GM13976 (cell line): ENCODE measurements at places on chromosomes 12 and 14.

DNA sequence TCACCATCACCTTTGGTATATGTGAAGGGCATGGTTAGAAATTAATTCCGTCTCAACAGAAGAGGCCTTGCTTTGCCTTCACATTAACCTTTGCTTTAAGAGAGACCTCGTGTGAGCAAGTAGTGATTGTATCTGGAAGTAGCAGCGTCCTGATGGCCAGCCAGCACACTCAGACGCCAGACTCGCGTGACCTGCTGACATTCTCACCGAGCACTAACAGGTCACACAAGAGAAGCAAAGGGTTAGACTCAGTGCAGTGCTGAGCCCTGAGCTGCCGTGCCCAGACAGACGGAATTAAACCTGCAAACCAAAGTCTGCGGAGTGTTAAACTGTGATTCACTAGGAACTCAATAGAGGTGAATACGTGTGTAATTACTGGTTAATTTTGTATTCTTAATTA is 40.1 kb upstream of the MMP17 start:
- no peak for DNase-seq

DNA sequence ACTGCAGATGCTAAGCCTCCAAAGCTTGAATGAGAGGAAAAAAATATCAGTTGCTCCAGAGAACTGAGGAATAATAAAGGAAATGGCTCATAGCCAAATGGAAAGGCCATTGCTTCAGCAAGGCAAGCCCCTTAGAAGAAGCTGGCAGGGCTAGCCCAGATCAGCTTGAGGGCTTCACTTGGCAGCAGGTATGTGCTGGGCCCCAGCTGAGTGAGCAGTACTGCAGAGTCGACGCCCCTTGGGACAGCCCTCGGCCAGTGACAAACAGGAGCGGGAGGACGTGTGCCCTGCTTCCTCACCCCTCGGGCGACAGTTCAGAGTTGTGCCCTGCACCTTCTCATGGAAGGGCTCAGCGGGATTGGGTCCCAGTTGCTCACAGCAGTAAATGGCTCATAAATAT is 1031.2 kb upstream of the TMEM132C start:
- DNase-seq, result no peak

DNA sequence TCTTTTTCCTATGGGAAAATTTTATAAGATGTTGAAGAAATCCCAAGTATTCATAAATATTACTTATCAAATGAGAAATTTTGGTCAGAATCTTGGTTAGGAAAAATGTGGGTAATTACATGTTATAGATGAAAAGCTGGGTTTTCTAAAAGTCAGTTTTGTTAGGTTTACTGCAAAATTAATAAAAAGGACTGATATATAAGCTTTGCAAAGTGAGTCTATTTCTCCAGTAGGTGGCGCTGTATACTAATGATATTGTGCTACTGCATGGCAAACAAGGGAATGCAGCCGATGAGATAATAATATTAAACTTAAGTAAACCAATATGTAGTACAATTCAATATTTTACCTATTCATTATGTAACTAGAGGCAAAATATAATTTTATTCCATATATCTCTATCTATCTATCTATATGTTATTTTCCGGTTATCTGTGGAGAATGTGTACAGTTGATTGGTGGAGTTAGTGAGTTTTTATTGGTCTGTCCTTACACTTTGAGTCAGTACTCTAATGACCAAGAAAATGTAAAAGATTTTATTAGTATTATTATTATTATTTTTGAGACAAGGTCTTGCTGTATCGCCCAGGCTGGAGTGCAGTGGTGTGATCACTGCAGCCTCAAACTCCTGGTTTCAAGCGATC is 32.9 kb downstream of the MIPOL1 start:
- DNase-seq, result peak; percentile 27

DNA sequence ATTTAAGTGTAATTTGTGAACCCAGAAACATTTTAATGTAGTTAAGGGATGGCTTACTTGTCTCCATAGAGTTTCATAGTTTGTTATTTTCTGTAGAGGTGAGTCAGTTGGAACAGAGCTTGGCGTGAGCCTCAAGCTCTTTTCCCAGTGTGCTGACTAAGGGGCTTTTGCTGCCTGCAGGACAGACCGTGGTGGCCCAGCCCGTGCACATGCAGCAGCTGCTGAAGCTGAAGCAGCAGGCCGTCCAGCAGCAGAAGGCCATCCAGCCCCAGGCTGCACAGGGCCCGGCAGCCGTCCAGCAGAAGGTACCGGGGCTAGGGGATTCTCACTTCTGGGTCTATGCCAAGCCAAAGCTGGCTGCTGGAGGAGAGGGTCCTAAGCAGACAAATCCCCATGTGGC is 76.9 kb downstream of the DDX51 start:
- DNase-seq, result no peak

- DNase-seq, result no peak
These were observed 110.2 kb downstream of the PLEKHA5 start for GRCh38 chr12:19239616-19240234.

DNA sequence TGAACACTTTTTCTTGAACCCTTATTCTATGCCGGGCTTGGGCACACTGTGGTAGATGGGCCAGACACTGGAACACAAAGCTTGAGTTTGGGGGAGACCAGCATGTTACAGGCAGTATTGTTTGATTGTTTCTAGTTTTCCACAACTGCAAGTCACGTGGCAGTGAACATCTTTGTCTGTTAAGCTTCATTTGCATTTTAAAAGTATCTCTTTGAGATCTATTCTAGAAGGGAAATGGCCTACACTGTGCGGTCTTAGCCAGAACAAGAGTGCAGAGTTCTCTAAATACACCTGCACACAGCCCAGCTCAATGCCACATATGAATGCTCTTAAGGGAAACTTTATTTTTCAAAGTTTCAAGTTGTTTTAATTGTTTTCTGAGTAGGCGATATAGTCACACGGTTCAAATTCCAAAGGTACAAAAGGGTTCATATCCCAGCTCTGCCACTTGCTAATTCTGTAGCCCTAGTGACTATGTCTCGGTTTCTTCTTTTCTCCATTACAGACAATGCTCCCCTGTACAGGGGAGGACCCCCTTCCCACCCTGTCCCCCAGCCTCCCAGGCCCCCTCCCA is 24.9 kb downstream of the RIN3 start:
- DNase-seq, result peak; percentile 61

DNA sequence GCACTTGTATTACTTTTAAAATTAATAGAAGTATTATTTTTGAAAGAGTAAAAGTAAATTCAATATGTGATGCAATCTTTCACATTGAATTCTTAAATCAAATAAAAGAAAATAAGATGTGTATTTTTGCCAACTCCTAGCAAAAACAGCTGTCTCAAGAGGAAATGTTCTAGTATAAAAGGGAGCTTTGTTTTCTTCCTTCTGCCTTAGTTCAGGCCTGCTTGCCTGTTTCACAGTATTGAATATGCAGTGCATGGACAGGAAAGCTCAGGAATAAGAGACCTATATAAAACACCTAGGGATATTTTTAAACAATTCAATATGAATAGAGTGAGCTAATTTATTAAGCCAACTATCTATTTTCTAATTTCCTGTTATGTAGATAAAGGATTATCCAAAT is 294.8 kb upstream of the G2E3 start:
- no peak for DNase-seq

GRCh38 chr12:96510306-96510764 is 21.0 kb downstream of the CFAP54 start:
- no peak for DNase-seq

DNA sequence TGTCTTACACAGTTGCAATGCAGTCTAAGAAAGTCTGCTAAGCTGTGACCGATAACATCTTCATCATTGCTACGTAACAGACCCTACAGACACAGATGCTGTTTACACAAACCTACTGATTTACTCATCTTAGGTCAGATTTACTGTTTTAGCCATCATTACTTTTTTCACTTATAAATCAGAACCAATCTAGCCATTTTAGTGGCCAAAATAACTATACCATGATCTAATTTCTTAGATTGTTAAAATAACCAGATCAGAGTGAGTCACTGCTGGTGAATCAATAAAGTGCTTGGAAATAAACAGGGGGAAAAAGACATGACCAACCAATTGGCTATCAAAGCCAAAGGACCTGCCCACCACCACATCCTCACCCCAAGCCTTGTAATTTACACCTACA is 57.0 kb upstream of the FOXN3 start:
- DNase-seq, result no peak

GRCh38 chr12:5546616-5547015 is 114.7 kb downstream of the NTF3 start:
- DNase-seq, result no peak

GRCh38 chr12:1305791-1306500 is 288.4 kb downstream of the FBXL14 start:
- DNase-seq, result no peak

GRCh38 chr12:39958377-39958776 is 147.5 kb downstream of the SLC2A13 start:
- DNase-seq, result no peak

GRCh38 chr12:43159506-43159905 is 392.5 kb downstream of the ADAMTS20 start:
- DNase-seq, result no peak

DNA sequence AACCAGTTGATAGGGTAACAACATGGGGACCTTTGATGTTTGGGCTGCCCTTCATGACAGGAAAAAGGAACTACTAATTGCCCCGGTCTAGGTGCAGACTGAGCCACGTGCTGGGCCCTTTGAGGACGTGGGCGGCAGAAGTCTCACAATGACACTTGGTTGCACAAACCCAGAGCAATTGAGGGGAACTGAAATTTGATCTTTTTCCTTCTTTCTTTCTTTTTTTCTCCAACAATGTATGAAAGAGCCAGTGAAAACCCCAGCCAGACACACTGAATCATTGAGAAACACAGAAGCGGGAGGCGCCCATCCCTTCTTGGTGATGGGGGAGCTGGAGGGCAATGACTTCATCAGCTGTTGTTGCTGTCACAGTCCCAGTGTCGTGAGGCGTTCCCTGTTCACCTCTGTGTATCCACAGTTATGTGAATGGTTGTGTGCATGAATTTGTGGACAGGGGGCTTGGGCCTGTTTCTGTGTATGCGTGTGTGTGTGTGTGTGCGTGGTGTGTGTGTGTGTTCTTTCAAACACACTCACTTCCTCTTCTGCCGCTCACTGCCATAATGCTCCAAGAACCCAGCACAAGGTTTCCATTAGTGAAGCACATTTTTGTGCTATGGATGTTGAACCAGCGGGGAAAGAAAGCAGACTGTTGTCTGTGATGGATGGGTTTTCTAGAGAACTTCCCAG is 137.5 kb upstream of the CCND2 start:
- peak; percentile 83 for DNase-seq

DNA sequence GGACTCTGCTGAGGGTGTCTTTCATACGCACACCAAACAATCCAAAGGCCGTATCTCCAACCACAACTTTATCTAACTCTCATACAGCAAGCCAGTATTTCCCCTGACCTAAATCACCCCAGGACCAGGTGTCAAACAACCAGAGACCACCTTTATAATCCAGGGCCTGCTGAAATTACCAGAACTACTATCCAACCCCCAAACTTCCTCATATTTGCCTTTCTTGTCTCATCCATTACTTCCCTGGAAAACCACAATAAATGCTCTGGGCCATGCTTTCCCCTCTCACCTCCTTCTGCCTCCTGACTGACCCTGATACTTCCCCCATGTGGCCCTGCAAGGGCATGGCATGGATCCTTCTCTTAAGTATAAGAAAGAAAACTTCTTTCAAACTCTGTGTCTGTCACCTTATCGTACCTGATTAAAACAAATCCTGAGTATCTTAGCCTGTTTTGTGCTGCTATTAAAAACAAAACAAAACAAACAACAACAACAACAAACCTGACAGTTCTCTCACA is 44.7 kb upstream of the CRACR2A start:
- DNase-seq, result no peak

GRCh38 chr12:51838762-51839161 is 9.8 kb downstream of the FIGNL2 start:
- no peak for DNase-seq

- no peak for DNase-seq
These were observed 366.0 kb upstream of the DDHD1 start for GRCh38 chr14:53519137-53519536.

- peak; percentile 59 for DNase-seq
These were observed 3.5 kb downstream of the PTPN21 start for GRCh38 chr14:88551094-88551870.

DNA sequence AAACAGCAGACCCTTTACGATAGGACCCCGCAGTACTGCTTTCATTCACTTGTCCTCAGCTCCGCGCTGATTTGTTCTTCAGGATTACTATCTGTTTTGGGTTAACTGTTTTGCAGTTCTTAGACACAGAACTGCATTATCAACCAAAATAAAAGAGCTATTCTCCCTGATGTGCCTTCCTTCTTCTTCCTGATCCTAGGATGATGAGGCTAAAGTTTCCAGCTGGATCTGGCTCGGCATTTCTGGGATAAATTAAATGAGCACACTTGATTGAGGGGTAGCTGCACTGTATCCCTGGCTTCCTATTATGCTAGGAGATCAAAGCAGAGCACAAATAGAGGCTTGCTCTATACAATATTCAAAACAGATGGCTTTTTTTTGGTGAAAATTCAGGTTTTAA is 165.7 kb downstream of the FBXL14 start:
- no peak for DNase-seq

DNA sequence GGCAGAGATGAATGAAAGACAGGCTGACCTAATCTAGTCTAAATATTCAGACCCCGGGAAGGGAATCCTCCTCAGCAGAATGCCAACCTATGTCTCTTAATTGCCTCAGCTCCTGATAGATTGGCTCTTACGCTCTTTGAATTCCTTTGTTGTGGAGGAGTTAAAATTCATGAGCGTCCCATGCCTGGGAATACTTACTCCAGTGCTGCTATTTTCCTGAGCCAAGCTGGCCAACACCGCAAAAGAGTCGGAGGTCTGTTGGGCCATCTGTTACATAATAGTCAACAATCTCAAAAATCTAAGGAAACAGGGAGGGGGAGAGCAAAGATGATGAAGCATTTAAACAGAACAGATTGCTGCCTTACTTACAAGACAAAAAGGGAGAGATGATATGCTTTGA is 182.8 kb downstream of the ASCL1 start:
- no peak for DNase-seq

DNA sequence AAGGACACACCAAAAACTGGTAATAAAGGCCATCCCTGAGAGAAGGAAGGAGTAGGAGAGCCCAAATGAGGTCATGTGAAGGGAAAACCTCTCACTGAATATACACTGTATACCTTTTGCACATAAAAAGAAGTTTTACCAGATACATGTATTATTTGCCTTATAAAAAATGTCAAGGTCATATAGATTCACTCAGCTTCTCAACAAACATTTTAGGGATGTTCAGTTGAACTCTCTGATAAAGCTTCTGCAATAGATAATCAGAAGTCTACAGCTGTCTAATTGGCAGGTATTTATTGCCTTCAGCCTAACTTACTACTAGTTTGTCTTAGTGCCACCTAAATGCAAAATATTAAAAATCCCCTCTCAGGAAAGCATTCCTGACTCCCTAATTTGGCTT is 8.7 kb downstream of the SLC11A2 start:
- no peak for DNase-seq

DNA sequence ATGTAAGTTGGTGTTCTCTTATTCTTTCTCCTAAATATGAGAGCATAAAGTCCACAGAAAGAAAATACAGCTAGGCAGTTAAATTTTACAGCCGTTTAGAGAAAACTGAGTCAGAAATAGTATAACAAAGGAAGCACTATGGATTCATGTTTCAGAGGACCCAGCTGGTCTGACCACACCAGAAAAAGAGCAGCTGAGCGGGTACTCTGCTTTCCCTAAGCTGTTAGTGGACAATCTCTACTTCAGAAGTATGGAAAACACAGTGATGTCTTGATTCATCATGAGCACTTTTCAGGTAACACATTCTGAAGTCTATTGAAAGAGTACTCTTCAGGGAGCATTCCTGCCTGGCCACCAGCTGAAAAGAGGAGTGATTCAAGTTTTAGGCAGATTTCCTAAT is 12.4 kb downstream of the PPM1H start:
- no peak for DNase-seq

GRCh38 chr14:78666336-78667056 is 496.3 kb downstream of the NRXN3 start:
- no peak for DNase-seq

- no peak for DNase-seq
These were observed 15.8 kb downstream of the FOXA1 start for GRCh38 chr14:37579274-37579673.
